ENCODE measurements at places on chromosomes 2 and 18.

DNA sequence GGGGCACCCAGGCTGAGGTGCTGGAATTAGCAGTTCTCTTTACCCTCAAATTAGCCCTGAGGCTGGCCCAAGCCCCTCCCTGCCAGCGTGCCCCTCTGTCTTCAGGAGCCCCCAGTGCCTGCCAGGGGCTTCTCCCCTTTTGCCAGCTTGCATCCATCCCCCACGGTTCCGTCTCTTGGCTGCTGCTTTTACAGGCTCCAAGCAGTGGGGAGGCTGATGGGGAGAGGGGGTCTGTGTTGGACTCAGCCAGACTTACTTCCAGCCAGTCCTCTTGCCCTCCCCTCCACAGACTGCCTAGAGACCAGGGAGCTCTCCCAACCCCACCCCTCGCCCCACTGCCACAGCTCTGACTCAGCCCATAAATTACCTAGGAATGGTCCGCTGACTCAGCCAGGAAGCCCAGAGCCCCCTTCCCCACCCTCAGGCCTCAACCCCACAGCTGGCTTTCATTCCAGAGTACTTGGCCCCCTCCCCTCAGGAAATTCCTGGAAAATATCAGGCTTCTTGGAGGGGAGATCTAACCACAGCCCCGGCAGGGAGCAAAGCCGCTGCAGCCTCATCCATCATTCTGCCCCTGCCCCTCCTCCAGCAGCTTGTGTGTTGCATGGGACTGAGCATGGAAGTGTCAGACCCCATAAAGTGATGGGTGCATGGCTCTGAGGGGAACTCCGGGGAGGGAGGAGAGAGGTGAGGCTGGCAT lies 184.6 kb downstream of the ZFP36L2 start:
- peak; percentile 100 for DNase-seq

- no peak for DNase-seq
These were observed 28.6 kb downstream of the IRS1 start for GRCh38 chr2:226771067-226771466.

GRCh38 chr2:47198985-47199451 lies 43.9 kb upstream of the STPG4 start:
- DNase-seq: peak; percentile 100

DNA sequence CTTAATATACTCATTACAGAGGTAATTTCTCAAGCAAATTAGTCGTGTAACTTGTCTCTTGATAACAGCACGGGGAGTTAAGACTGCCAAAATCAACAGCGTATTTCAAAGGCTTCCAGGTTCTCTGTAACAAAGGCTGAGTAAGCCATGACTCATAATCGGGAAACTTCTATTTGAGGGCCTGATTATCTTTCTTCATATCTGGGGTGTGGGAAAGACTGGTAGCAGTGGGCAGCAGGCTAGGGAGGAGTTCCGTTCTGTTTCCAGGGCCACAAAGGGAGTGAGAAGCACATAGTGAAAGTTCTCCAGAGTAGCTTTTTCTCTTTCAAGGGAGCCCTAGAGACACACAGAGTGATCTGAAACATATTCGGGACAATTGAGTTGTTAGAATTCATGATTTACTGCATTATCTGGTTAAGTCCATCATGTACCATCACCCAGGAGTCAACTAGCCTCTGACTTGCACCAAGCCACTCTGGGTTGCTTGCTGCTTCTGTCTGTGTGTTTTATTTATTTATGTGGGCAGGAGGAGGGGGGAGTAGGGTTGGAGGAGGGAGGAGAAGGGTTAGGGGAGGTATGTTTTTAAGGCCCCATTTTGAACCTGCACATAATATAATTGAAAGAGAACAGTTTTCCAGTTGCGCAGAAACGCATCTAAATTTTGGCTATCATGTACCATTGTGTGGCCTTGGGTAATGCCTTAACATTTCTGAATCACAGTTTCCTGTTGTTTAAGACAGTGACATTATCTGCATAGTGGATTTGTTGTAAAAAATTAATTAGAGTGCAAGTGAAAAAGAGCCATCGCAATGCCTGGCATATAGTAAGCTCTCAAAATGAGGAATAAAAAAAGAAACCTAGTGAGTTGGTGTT lies 80.5 kb upstream of the ITPRID2 start:
- DNase-seq: peak; percentile 76

GRCh38 chr2:172389685-172390339 lies 37.6 kb upstream of the ITGA6 start:
- DNase-seq: no peak

DNA sequence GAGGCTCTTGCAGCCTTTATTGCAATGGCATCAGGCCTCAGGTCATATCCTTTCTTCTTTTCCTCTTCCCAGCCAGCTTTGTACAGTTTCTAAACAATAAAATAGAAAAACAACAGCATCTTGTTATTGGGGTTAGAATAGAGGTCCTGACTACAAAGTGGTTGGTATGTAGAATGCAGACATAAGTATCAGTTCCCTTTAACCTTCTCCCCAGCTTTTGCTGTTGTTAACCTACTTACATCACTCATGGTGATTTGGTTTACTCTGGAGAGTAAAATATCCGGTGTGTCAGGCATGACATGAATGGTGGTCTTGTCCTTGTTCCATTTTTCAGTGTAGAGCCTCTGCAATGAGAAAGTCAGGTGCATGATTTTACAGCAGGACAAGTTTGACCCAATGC lies 69.8 kb downstream of the NEB start:
- no peak for DNase-seq

GRCh38 chr2:157644776-157645175 lies 16.1 kb upstream of the ACVR1C start:
- DNase-seq: no peak

- no peak for DNase-seq
These were observed 2.0 kb upstream of the HS1BP3 start for GRCh38 chr2:20652673-20653575.

DNA sequence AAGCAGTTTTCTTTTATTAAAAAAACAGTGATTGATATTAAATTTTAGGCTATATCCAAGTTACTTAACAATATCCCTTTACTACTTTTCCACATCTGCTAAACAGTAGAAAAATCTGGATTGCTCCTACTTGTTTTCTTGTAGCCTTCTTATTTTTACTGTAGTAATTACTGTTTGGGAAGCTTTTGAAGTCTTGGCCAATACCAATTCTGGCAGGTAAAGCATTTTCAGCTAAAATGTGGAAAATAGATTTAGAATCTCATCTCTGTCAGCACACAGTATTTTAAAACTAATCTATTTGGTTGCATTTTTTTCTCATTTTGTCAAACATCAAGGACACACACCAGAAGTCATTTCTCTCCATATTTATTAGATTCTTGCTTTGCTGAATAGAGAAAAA lies 1485.7 kb upstream of the PIK3C3 start:
- no peak for DNase-seq

DNA sequence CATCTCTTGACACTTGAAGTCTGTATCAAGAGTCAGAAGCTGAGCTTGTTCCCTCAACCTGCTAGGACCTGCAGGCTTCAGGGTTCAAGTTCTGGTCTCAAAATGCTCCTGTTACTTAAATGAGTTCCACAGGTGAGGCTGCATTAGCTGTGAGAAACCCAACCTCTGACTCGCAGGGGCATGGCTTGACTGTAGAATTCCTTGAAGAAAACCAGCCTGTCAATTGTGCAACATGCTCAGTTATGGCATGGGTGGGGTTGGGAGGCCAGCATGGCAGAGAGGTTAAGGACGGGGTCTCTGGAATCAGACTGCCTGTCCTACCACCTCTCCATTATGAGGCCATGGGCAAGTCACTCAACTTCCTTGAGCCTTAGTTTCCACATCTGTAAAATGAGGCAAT lies 235.8 kb downstream of the EN1 start:
- no peak for DNase-seq

DNA sequence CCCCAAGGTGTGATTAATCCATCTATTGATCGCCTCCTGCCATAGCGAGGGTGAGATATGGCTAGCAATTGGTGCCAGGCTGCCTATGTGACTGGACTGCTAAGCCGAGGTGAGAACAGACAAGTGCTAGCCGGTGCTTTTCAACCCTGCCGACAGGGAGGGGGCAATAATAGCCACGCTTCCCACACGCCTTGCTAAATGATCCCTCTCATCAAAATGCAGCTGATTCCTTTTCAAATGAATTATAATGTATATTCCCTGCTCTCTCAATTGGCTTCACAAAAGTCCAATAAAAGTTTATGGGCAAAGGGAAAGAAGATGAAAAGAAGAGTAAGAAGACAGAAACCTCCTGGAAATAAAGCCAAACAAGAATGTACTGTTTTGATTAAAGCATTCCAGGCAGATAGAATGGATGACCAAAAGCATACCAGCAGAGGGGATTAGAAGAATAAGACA lies 235.6 kb downstream of the ICOS start:
- no peak for DNase-seq

GRCh38 chr2:215812966-215813365 lies 200.4 kb downstream of the MREG start:
- DNase-seq: peak; percentile 88

DNA sequence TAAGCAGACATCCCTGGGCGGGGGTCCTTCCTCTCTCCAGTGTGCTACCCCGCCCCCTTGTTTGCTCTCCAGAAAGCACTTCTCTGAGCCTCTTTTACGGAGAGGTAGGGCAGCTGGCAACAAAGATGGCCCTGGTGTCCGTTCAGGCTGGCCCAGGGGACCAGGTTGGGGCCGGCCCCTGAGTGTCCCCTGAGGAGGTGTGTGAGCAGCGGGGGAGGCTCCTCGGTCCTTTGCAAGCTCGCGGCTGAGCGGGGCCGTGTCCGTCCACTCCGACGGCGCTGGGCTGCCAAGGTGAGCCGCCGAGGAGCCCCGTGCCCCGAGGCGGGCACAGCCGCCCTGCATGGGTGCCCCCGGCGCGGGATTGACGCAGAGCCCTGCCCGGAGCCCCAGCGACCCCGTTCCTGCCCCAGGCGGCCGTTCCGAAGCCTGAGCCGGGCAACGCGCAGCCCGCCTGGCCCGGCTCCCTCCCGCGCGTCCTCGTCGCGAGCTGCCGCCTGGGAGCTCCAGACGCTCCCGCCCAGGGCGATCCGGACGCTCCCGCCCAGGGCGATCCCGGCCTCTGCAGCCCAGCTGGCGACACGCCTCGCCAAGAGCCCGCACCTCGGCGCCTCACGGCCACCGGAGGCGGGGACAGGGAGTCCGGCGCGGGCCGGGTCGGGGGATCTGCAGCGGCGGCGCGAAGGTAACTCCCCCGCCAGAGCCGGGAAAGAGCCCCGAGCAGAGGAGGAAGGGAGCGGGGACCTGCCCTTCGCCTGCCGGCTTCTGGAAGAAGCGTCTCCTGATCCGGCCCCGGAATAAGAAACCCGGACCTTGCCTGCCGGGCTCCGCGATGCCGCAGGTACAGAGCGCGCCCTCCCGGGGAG lies at the start of gene PROKR1:
TSS of gene PROKR1 (plus strand) at position 569 of the 863 bp plus-strand sequence. CDS start 2,243 bp downstream, outside the sequence.
- DNase-seq: no peak

GRCh38 chr2:233711312-233712008 lies 1.2 kb upstream of the UGT1A5 start:
- peak; percentile 75 for DNase-seq

DNA sequence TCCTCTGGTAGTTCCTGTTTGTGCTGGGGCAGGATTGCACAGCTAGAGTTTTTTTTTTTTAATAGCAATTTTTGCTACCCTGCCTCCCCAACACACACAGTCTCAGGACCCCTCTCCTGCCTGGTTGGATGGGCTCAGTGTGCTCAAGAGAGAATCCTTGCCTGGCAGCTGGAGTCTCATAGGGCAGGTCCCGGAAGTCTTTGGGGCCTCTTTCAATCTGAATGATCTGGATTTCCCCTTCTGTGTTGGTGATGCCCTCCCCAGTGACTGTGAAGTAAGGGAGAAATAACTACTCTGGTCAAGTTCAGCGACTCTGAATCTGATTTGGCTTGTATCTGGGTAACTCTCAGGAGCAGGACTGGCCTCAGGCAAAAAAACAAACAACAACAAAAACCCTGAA lies 220.6 kb upstream of the LRRTM1 start:
- no peak for DNase-seq

DNA sequence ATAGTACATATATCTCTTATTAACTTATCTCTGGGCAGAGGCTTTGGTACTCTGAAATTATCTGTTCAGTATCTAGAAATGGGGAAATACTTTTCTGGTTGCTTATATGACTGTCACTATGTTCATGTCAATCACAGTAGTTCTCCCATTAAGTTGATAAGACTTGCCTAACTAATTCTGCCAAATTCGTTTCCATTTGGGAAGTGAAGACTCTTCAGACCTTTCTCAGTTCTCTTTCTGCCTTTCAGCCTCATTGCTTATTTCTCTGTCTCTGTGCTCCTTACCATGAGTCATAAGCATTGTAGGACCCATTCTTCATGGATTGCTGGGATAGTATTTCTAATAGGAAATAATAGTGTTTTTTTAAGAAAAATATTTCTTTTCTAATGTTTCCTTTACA lies 113.5 kb downstream of the PHLPP1 start:
- no peak for DNase-seq

DNA sequence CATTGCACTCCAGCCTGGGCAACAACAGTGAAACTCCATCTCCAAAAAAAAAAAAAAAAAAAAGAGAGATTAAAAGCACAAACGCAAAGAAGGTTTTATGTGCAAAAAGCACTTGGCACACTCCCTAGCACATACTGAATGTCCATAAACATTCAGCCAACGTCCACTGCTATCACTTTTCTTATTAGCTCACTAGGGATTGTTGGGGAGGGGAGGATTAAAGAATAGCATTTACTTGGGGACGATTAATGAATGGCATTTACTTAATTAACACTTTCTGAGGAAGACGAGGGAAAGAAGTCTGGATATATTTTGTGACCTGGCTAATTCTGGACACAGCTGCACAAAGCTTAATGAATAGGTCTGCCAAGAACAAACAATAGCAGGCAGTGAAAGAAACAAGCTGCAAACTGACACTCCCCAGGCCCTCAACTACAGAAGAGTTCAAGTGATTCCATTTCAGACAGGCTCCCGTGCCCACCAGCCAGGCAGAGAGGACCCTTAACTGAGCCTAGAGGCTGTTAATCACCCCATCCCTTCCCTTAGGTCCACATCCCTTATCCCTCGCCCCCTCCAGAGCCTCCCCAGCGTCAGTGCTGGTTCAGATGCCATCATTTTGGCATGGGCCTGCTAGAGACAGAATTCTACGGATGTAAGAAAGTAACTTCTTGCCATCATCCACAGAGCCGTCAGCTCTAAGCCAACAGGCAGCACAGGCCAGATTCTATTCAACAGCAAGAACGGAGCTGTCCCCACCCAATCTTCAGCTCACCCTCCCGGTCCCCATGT lies 7.4 kb downstream of the CYB5A start:
- DNase-seq: no peak

DNA sequence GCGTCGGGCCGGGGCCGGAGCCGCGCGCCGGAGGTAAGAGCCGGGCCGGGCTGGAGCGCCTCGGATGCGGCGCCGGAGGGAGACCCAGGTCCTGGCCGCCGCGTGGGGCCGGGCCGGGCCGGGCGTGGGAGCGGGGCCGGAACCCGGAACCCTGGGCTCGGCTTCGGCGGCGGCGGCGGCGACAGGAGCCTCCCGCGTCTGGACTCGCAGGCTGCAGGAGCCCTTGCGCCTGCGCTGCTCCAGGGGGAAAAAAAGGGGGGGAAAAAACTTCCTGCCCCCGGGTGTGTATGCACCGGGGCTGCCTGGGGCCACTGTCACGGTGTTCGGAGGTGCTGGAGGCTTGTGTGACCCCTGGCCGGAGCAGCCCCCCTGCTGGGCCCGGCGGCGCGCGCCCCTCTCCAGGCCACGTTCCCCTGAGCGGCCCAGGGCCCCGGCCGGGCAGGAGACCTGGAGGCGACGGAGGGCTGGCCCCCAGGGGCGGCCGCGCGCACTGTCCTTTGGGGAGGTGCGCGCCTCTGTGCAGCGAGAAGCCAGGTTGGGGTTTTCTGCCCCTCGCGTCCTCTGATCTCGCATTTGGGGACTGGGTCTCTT lies 864 bp downstream of the KLHL29 start:
- DNase-seq: no peak

GRCh38 chr18:63888470-63889190 lies 1.1 kb downstream of the SERPINB2 start:
- no peak for DNase-seq

All from fibroblast of upper back skin (primary cell).